Airway epithelial cell (primary cell): ENCODE measurements at places on chromosomes 7 and 10. TPM values are rescaled to one million over a fixed set of nuclear protein-coding genes. Genes with fewer than 3 reads are reported as not detected.

HOXA5 gene
- not detected in 2 replicates for total RNA-seq

CCL26 gene
- total RNA-seq = not detected in 2 replicates

STRIP2 gene
- 3.2 and 3.8 TPM in 2 replicates for total RNA-seq

FZD8 gene
- total RNA-seq = 4.0 and 6.6 TPM in 2 replicates

STEAP4 gene
- total RNA-seq = 0.92 and 0.93 TPM in 2 replicates

PKD2L1 gene
- not detected in 2 replicates for total RNA-seq

SRRM3 gene
- total RNA-seq = 0.19 and 0.85 TPM in 2 replicates

AKR1C8 gene
- total RNA-seq = not detected in 2 replicates

C10orf53 gene
- total RNA-seq = not detected in 2 replicates

TACR2 gene
- 0.28 TPM in 1 of 2 replicates, not detected in the other for total RNA-seq

LLCFC1 gene
- not detected in 2 replicates for total RNA-seq

MYO1G gene
- not detected in 2 replicates for total RNA-seq

AUTS2 gene
- total RNA-seq = 6.6 and 15.3 TPM in 2 replicates

CCDC136 gene
- total RNA-seq = 0.14 and 0.35 TPM in 2 replicates

MMD2 gene
- total RNA-seq = not detected in 2 replicates

TEX36 gene
- total RNA-seq = not detected in 2 replicates

MPLKIP gene
- 63.4 and 84.1 TPM in 2 replicates for total RNA-seq

CAMK2B gene
- 0.14 TPM in 1 of 2 replicates, not detected in the other for total RNA-seq

SPDYE5 gene
- total RNA-seq = not detected in 2 replicates

CRHR2 gene
- total RNA-seq = not detected in 2 replicates

ARHGAP22 gene
- 5.9 and 9.3 TPM in 2 replicates for total RNA-seq

OR9A2 gene
- total RNA-seq = not detected in 2 replicates

NEBL gene
- total RNA-seq = 13.4 and 17.1 TPM in 2 replicates

FFAR4 gene
- total RNA-seq = not detected in 2 replicates

PWWP2B gene
- total RNA-seq = 27.5 and 30.3 TPM in 2 replicates

TUBAL3 gene
- total RNA-seq = 0.19 and 0.35 TPM in 2 replicates

IFT22 gene
- 15.4 and 16.5 TPM in 2 replicates for total RNA-seq

RABGEF1 gene
- total RNA-seq = 19.0 and 19.9 TPM in 2 replicates

RGR gene
- total RNA-seq = not detected in 2 replicates

TUBGCP2 gene
- total RNA-seq = 45.8 and 56.9 TPM in 2 replicates

ZPBP gene
- not detected in 2 replicates for total RNA-seq

SFRP4 gene
- not detected in 2 replicates for total RNA-seq

GCK gene
- total RNA-seq = 0.28 TPM in 1 of 2 replicates, not detected in the other

HTR5A gene
- not detected in 2 replicates for total RNA-seq

ACSM6 gene
- not detected in 2 replicates for total RNA-seq

VPS26A gene
- 13.7 and 27.2 TPM in 2 replicates for total RNA-seq

TRUB1 gene
- 28.5 and 31.1 TPM in 2 replicates for total RNA-seq

C7orf57 gene
- total RNA-seq = 0.14 TPM in 2 replicates

MPP7 gene
- total RNA-seq = 10.3 and 12.1 TPM in 2 replicates

VIM gene
- 504 and 507 TPM in 2 replicates for total RNA-seq

SSC4D gene
- 3.9 and 4.3 TPM in 2 replicates for total RNA-seq

MAGI2 gene
- 0.21 and 0.28 TPM in 2 replicates for total RNA-seq

MYL10 gene
- not detected in 2 replicates for total RNA-seq

MOGAT3 gene
- total RNA-seq = not detected in 2 replicates

WIPF3 gene
- 0.14 and 0.79 TPM in 2 replicates for total RNA-seq

C10orf67 gene
- total RNA-seq = 0.28 TPM in 2 replicates

DNAH11 gene
- total RNA-seq = 0.23 and 1.3 TPM in 2 replicates

HOXA4 gene
- total RNA-seq = not detected in 2 replicates

MYO3A gene
- total RNA-seq = not detected in 2 replicates

CPA2 gene
- total RNA-seq = not detected in 2 replicates

SFTPD gene
- 0.35 and 0.42 TPM in 2 replicates for total RNA-seq

CAMK1D gene
- 4.8 and 7.1 TPM in 2 replicates for total RNA-seq

OR2A5 gene
- not detected in 2 replicates for total RNA-seq

SYT15 gene
- total RNA-seq = not detected in 2 replicates

TYW1B gene
- 0.37 and 0.56 TPM in 2 replicates for total RNA-seq

CTAGE6 gene
- total RNA-seq = 0.07 TPM in 1 of 2 replicates, not detected in the other

ZNF736 gene
- 3.2 and 3.6 TPM in 2 replicates for total RNA-seq

CCL24 gene
- total RNA-seq = not detected in 2 replicates

SLC26A5 gene
- not detected in 2 replicates for total RNA-seq
